ENCODE measurements at places on chromosomes 5 and 9.
A peak's percentile ranks its signal among the peaks of the same experiment; 100 is the strongest.

DNA sequence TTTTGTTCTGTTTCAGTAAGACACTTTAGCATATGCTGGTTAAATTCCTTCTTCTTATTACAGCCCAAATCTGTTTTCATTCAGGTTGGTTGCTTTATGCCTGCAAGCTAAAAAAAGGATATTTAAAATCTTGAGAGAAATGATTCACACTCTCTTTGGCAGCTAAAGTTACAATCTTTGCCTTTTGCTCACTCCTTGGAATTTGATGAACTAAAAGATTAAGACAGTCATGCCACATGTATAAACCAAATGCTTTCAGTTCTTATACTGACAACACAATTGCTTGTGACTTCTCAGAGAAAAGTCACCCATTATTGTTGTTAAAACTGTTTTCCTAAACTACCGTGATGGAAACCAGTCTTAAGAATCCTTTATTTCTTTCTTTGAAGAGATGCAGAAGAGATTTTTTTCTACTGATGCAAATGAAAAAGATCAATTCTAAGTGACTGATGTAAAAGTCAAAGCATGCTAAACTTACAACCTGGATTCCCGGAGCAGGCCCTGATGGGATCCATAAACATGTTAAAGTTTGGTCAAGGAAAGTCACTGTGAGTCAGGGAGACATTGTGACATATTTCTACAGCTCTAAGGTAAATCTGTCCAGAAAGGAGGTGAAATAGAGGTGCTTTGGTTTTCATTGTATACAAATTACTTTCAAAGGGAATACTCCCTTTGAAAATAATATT lies 144.2 kb upstream of the CDH10 start:
- H3K4me3 ChIP-seq = no peak overlapping the region
- DNase-seq = no peak
- no peaks in the 10 kb centered on the region for H3K36me3 ChIP-seq
- H3K27me3 ChIP-seq = no peaks in the 10 kb centered on the region
- H3K4me1 ChIP-seq = no peaks in the 10 kb centered on the region
- H3K27ac ChIP-seq = no peak overlapping the region

GRCh38 chr5:150245111-150245789 lies 44.3 kb downstream of the CAMK2A start:
- DNase-seq = no peak
- H3K36me3 ChIP-seq = no peaks in the 10 kb centered on the region
- no peaks in the 10 kb centered on the region for H3K4me1 ChIP-seq
- H3K27me3 ChIP-seq = no peaks in the 10 kb centered on the region

DNA sequence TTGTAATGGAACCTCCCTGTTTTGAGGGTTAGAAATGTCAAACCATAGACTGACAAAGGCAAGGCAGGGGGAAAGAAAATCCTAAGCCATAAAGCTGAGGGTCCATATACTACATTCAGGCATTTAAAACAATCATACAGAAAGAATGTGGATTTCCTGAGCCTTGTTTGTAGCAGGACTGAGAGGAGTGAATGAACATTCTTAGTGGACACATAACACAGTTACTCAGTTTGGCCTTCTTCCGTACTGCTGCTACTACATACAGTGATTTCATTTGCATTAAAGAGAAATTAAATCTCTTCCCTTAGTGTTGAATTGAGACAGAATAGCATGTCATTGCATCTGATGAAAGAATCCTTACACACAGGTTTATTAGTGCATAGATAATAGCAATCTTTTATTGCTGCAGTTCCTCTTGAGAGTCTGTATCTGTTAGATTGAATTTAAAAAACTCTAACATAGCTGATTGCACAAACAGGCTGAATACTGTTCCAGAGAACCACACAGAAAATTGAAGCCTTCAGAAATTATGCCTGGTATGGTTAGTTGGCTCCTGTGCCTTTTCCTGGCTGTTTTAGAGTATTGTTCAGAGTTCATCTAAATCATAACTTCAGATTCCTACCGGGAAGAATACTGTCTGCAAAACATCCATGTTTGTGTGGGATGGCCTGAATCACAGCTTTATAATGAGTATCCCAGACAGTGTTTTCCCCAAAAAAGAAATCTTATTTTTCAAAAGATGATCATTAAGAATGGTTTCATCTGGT lies 2.0 kb upstream of the MTX3 start:
- no peak for DNase-seq
- no peak overlapping the region for H3K27ac ChIP-seq
- no peak overlapping the region for H3K4me3 ChIP-seq
- peaks cover 14% of the 10 kb centered on the region for H3K36me3 ChIP-seq
- H3K4me1 ChIP-seq = peaks cover 32% of the 10 kb centered on the region

DNA sequence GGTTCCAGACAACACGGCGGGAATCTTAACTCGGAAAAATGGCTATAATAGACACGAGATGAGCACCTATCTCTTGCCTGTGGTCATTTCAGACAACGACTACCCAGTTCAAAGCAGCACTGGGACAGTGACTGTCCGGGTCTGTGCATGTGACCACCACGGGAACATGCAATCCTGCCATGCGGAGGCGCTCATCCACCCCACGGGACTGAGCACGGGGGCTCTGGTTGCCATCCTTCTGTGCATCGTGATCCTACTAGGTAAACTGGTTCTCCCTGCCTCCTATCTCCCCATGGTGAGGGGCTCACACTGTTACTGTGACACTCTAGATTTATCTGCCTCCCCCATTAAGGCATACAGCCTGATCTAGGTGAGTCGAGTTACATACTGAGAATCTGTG lies 124.2 kb downstream of the CDH6 start:
- H3K36me3 ChIP-seq = no peaks in the 10 kb centered on the region
- no peak overlapping the region for H3K27ac ChIP-seq
- no peak overlapping the region for H3K4me3 ChIP-seq

GRCh38 chr9:125758986-125759763 lies 12.0 kb downstream of the PBX3 start:
- H3K36me3 ChIP-seq = peaks cover 5% of the 10 kb centered on the region
- DNase-seq = no peak
- peaks cover 17% of the 10 kb centered on the region for H3K4me1 ChIP-seq
- H3K27me3 ChIP-seq = no peaks in the 10 kb centered on the region
- peak overlapping the region; percentile 49 for H3K4me3 ChIP-seq

GRCh38 chr9:24464319-24464951 lies 81.3 kb downstream of the IZUMO3 start:
- no peaks in the 10 kb centered on the region for H3K36me3 ChIP-seq
- no peak overlapping the region for H3K4me3 ChIP-seq
- no peaks in the 10 kb centered on the region for H3K27me3 ChIP-seq
- H3K4me1 ChIP-seq = no peaks in the 10 kb centered on the region
- DNase-seq = no peak

GRCh38 chr5:135222771-135223170 lies 176.3 kb downstream of the MACROH2A1 start:
- no peak overlapping the region for H3K4me3 ChIP-seq
- H3K4me1 ChIP-seq = no peaks in the 10 kb centered on the region
- no peaks in the 10 kb centered on the region for H3K36me3 ChIP-seq

Measured in activated CD4-positive, alpha-beta T cell treated with anti-CD3 and anti-CD28 coated beads, Interleukin-2, amount 10 ng/mL, durations not matched to agents 7 days and 5 days (primary cell).